ENCODE measurements at places on chromosomes 3 and 15.

- no peak for DNase-seq
Observed at GRCh38 chr3:127518456-127519081, 72.0 kb downstream of the TPRA1 start.

DNA sequence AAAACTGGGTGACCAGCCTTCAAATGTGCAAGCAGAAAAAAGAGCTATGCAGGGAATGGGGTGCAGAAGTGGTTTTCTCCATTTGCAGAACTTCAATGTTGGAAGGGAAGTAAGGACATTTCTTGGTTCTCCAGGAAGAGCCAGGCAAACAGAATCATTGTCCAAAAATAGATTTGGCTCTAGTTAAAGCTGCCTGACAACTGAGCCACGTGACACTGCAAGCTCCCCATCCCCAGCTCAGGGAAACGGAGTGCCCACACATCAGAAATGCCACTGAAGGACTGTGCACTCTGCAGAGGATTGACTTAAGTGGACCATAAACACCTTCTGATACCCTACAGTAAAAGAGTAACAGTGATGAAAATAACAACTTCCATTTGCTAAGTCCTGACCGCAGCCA is 195.6 kb upstream of the NSMCE3 start:
- no peak for DNase-seq

GRCh38 chr3:81295906-81296577 is 465.4 kb downstream of the GBE1 start:
- DNase-seq = no peak

DNA sequence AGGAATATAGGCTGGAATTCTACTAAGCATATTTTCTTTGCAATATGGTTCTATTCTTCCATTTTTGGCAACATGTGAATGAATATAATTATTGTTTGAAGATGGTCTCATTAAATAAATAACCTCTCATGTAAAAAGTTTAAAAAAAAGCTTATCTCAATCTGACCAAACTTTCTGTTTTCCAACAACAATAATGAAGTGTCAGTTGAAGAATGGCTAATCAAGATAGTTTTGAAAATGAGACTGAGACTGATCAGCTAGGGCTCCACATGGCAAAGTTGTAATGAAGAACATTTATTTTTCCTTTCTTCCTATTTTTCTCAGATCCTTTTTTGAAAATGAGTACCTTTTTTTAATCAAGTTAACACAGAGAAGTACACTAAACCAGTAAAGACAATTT is 117.4 kb downstream of the GALK2 start:
- DNase-seq = no peak

- DNase-seq = no peak
Observed at GRCh38 chr3:123651449-123652341, 66.8 kb upstream of the HACD2 start.

GRCh38 chr3:183487016-183487415 is 58.6 kb upstream of the MCF2L2 start:
- no peak for DNase-seq

- no peak for DNase-seq
Observed at GRCh38 chr3:128805772-128806171, 73.6 kb upstream of the ACAD9 start.

GRCh38 chr15:93362203-93362602 is 273.2 kb upstream of the RGMA start:
- no peak for DNase-seq

DNA sequence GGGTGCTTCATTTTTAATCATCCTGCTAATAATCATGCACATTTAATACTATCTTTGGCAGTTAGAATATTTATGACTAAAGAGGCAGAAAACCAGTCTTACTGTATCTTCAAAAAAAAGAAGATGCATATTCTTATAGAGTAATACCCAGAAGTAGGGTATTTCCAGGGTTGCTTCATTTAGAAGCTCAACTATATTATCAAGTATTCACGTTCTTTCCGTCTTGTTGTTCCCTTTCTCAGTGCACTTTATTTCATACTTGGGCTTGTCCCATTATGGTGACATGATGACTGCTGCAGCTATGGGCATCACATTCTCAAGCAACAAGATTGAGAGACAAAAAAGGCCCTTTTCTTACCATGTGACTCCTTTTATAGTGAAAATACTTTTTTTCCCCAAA is 96.8 kb upstream of the ASB14 start:
- DNase-seq = no peak

GRCh38 chr3:4060603-4061002 is 242.6 kb upstream of the SETMAR start:
- DNase-seq = no peak

DNA sequence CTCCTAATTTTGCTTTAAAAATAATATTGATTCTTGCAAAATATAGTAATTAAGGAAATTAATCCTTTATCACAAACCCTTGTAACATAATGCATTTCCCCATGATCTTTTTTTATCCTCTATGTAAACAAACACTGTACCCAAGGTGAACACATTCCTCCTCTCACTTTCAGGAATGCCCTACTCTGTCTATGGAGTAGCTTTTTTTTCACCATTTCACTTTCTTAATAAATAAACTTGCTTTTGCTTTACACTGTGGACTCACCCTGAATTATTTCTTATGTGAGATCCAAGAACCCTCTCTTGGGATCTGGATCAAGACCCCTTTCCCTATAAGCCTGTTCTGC is 90.5 kb upstream of the LRRN1 start:
- DNase-seq = no peak

DNA sequence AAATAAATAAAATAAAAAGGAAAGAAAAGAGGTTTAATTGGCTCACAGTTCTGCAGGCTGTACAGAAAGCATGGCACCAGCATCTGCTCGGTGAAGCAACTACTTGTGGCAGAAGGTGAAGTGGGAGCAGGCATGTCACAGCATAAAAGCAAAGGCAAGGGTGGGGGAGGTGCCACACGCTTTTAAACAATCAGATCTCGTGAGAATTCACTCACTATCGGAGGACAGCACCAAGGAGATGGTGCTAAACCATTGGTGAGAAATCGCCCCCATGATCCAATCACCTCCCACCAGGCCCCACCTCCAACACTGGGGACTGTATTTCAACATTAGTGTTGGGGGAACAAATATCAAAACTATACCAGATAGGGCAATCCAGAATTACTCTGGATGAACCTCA is 15.3 kb downstream of the SCG3 start:
- no peak for DNase-seq

GRCh38 chr15:98519767-98520550 is 128.4 kb upstream of the IGF1R start:
- DNase-seq = no peak

DNA sequence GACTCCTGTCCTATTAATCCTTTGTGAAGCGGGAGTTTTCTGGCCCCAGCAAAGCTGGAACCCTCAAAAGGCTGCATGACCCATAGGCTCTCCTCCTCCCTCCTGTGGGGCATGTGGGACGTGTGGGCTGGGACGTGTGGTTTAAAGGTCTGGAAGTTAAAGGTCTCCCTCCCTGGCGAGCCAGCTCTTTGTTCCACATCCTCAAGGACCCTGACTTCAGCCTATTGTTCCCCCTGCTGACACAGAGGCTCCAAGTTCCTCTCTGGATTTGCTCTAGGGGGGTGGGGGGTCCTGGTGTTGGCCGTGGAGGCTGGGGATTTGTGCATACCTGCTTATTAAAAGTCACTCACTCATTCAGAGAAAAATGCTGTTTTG is 44.2 kb downstream of the SMAD6 start:
- DNase-seq = no peak

GRCh38 chr15:94240480-94240879 is 9.1 kb downstream of the MCTP2 start:
- no peak for DNase-seq

GRCh38 chr3:45978006-45978761 is 17.4 kb downstream of the FYCO1 start:
- DNase-seq = peak; percentile 44

DNA sequence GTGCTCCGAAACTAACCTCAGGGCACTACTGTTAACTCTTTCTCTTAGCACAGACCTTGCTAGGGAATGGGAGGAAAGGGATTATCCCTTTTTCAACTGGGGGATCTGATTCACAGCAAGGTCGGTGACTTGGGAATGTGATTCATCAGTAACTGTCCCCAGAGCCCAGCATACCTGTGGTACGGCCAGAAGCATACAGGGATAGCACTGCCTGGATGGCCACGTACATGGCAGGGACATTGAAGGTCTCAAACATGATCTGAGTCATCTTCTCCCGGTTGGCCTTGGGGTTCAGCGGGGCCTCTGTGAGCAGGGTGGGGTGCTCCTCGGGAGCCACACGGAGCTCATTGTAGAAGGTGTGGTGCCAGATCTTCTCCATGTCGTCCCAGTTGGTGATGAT is 2.3 kb downstream of the ACTC1 start:
- DNase-seq = no peak

- no peak for DNase-seq
Observed at GRCh38 chr15:53256043-53256442, 465.9 kb upstream of the ONECUT1 start.

GRCh38 chr3:18295171-18295920 is 129.8 kb downstream of the SATB1 start:
- DNase-seq = no peak

DNA sequence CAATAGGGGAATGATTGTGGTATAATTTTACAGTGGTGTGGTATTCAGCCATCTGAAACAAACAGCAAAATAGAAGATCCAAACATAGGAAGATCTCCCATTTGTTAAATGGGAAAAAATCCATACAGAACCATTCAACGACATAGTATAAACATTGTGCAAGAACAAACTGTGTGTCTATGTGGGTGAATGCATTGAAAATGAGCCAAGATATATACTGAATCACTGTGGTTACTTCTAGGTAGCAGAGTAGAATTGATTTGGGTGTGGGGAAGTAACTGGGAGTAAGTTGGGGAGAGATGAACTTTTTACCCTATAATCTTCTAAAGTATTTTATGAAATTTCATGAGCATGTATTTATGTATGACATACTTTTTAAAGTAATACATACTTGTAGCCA is 123.1 kb upstream of the UMPS start:
- DNase-seq = no peak

DNA sequence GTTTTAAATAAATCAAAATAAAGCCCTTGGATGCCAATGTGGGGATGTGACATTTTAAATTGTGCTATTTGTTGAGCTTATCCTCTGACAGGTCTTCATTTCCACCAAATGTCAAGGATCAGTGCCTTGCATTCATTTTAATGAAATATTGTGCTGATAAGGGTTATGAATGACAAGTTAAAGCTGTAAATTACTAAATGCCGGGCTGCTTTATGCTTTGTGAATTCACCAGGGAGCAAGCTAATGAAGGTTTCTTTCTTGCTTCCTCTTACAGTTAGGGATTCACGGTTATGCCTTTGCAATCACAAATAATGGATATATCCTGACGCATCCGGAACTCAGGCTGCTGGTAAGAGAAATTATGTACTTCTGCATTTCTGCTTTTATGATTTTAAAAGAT is 81.7 kb downstream of the LRTM1 start:
- DNase-seq = no peak
